Left ventricle myocardium superior (tissue), 1 donor: ENCODE measurements at places on chromosomes 11 and 22. TPM values are rescaled to one million over a fixed set of nuclear protein-coding genes. Genes with fewer than 3 reads are reported as not detected.

DNA sequence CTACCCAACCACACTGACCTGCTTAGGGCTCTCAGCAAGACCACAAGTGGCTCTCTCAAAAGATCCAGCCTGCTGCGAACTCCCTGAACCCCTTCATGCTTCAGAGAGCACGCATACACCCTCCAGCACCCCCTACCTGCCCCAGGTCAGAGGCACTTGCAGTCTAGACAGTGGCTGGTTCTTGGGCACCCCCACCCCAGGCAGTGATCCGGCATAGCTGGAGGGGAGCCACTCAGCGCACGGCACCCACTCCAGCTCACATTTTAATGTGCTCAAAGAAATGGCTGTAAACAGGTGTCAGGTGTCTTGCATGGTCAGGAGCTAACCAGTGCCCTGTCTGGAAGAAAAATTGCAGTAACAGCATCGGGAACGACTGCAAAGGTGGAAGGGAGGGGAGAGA is 140.8 kb downstream of the PKNOX2 start:
- no peak for DNase-seq

- DNase-seq, result no peak
Observed at GRCh38 chr11:19777377-19778102, 64.9 kb downstream of the NAV2 start.

GRCh38 chr11:103488031-103488461 is 378.8 kb downstream of the DYNC2H1 start:
- no peak for DNase-seq

GRCh38 chr11:26867286-26867685 is 126.6 kb upstream of the FIBIN start:
- no peak for DNase-seq

- DNase-seq, result no peak
Observed at GRCh38 chr11:80592546-80592945, 1151.7 kb upstream of the TENM4 start.

CARD18 gene
- 0.72 TPM for total RNA-seq

OSBP2 gene
- 16.0 TPM for total RNA-seq

FADD gene
- total RNA-seq, result 8.8 TPM

TYMP gene
- total RNA-seq, result 12.7 TPM
